ENCODE measurements at places on chromosomes 12 and 14.

DNA sequence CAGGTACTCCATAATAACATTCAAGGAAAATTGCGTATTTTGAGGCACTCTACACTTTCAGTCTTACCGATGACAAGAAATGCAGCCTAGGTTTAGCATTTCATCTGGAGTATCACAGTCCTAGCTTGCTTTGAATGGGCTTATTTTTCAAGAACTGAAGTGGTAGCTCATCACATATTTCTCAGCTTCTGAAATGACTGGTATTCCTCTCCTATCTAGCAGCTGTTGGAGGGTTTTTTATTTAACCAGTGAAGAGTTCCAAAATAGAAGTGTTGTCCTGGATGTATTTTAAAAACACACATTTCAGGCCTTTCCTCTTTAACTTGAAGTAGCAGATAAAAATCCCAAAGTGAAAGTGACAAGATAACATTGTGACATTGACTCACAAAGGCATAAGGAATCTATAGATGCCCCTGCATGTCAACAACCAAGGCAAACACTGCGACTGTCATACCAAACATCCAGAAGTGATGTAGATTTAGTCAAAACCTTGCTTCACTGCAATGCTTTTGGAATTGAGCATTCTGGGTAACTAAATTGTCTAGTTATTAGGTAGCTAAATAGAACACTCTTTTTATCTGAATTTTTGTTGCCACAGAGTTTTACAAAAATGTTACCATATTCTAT lies 182.2 kb upstream of the FBXO33 start:
- DNase-seq: no peak

- DNase-seq: no peak
Measured at GRCh38 chr12:111650912-111651311, 34.8 kb downstream of the BRAP start.

DNA sequence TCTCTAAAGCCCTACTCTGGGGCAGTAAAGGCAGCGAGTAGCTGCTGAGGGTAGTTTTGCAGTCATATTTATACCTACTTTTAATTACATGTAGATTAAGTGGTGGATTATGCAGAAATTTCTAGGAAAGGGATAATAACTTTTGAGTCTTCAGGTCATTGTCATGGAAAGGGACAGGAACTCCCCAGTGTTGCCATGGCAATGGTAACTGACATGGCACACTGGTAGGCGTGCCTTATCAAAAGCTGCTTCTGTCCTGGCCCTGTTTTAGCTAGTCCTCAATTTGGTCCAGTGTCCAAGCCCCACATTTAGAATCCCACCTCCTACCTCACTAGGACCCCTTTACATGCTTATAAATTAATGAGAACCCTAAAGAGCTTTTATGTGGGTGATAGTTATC lies 303.1 kb downstream of the VRK1 start:
- no peak for DNase-seq

- DNase-seq: peak; percentile 88
Measured at GRCh38 chr14:103808403-103809001, 38.9 kb downstream of the PPP1R13B start.
